ENCODE measurements at places on chromosomes 7 and 10.

DNA sequence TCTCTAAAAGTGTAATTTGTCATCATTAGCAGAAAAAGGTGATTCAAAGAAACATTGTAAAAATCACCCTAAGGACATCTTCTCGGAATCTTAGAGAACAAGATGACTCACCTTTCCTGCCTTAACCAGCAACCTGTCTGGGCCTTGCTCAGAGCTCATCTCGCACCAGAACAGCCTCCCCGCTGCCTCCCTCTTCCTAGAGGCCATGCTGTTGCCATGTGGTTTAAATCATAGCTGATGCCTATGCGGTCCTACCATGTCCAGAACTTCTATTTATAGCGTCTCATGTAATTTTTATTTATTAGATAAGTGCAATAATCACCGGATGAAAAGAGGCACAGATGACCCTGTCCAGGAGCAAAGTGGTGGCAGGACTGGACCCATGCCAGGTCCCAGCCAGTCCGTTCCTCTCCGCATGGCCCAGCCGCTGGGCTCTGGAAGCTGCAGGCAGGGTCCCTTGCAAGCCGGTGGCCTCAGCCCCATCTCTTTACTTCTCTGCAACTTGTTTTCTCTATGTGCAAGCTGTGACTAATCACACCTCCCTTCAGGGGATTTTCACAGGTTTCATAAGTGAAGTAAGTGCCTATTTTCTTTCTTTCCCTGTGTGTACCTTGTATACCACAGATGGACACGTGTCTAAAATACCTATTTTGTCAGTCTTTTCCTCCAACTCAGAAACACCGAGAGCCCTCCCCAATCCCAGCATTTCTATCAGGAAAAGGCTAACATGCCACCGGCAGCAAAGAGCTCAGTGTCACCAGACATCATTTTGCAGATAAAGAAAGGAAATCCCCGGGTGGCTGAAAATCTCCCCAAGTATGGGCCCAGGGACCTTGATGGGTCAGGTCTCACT lies 27.1 kb downstream of the KLF6 start:
- DNase-seq = no peak

DNA sequence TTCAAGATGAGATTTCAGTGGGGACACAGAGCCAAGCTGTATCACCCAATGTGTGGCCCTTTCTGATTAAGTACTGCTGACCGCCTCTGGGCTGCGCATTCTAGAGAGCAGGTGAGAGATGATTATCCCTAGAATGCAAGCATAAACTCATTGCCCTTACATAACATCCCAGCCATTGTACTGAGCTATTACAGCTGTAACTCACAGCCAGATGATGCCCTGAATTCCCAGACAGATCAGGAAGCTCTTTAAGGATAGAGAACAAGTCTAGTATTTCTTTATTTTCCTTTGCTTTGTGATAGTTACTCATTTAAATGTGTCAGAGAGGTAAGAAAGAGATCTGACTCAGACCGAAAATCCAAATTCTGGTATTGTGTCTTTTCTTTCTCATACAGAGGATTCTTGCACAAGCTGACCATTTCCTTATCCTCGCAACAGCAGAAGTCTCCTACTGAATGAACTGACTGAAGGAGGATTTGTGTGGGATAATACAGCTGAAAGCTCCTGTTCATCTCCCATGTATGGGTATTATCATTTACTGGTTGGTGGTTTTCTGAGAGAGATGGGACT lies 58.4 kb downstream of the ZNF22 start:
- no peak for DNase-seq

DNA sequence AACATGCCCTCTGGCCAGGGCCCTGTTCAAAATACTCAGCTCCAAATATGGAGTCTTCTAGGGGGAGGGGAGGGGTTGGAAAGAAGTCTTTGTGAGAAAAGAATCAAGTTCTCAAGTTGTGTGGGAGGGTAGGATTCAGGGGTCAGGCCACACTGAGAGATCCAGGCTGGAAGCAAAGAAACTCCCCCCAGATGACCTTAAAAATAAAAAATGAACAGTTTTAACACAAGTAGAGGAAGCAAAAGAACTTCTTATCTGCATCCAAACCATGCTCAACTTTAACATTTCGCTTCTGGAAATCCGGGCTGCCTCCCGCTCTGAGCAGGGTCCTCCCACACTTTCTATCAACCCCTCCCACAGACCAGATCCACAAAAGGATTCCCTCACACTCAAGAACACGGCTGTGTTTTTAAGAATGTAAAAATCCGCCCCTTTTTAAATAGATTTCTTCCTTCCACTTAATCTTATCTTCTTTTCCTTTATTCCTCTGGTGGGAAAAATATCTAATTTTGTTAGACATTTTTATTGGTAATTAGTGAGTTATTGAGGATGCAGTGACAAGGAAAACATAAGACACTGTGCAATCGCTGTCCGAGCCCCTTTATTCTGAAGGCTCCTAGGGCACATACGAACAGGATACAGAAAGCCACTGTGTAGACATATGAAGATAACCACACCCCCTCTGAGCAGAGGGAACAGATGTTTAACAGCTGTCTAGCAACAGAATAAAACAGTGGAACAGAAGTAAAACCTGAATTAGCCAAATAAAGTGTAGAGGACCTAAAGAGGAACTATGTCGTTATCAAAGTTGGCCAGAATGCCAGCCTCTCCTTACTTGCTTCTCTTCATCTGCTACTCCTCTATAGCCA lies 43.8 kb downstream of the CYTH3 start:
- no peak for DNase-seq

DNA sequence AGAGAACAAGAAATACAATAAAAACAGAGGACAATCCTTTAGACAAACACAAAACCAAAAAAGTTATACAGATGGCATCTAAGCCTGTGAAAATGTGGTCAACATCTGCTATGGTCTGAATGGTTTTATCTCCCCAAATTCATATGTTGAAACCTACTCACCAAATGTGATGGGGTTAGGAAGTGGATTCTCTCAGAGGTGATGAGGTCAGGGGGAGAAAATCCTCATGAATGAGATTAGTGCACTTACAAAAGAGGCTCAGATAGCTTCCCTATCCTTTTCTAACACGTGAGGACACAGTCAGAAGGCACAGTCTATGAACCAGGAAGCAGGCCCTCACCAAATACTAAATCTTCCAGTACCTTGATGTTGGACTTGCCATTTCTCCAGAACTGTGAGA lies 147.8 kb upstream of the GPR22 start:
- no peak for DNase-seq

- no peak for DNase-seq
Observed at GRCh38 chr7:473211-473734, 46.4 kb downstream of the PDGFA start.

GRCh38 chr7:106844279-106844997 lies 20.6 kb upstream of the PIK3CG start:
- DNase-seq = no peak

DNA sequence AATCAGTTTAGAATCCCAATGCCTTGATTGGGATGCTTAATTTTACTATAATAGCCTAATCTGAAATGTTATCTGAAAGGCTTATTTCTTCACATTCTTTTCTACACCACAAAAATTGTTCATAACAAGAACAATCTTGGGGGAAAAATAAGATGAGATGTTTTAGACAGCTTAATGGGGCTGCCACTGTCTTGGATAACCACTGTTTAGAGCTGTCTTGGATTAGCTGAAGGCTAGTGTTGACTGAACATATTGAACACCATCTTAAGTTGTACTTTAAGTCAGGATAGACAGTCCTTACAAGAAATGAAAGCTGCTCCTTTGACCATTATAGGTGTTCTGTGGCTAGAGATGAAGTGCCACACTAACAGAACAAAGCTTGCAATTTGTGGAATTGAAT lies 501.3 kb downstream of the GFRA1 start:
- DNase-seq = no peak

GRCh38 chr10:31635415-31636065 lies 293.1 kb downstream of the ARHGAP12 start:
- no peak for DNase-seq

DNA sequence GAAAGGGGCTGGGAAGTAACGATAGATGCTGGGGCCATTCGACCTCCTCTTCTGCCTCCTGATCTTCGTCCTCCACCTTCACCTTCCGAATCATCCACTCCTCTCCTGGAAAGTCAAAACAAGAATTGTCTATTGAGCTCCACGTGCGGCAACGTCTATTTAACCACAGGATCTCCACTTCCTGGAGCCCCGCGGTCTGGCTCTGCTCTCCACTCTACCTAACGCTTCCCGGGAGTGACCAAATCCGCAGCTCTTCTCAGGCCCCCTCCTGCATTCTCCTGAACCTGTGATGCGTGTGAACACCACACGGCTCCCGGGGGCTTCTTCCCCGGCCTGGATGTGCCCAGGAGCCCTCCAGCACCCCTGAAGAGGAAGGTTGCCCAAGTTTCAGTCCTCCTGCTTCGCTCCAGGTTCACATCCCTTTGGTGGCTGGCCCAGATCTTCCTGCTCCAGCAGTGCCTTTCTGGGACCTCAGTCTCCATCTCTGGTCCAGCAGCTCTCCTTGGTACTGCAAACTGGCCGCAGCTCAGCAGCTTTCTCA lies 7.2 kb downstream of the ZNF467 start:
- no peak for DNase-seq

GRCh38 chr7:28698840-28699239 lies 259.3 kb downstream of the TRIL start:
- DNase-seq = no peak

DNA sequence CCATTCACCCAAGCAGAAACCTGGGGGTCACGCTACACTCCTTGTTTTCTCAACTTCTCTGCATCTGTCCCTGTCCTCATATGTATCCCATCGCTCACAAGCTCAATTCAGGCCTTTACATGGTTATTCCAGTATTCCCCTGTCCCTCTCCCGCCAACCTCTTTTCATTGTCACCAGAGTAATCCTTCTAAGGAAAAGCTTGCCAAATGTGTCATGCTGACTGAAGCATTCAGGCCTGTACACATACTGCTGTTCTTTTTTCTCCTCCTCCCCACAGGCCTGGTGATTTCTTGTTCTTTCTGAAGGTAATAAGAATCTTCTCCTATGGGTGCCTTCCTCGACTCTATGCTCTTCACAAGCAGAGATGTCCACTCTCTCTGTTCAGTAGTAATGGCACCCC lies 282.2 kb downstream of the PHTF2 start:
- DNase-seq = no peak
